ENCODE measurements at places on chromosomes 6 and 20. TPM values are rescaled to one million over a fixed set of nuclear protein-coding genes. Genes with fewer than 3 reads are reported as not detected.

ASIP gene
- not detected for total RNA-seq

KCNK16 gene
- not detected for total RNA-seq

TAGAP gene
- total RNA-seq: not detected

F13A1 gene
- total RNA-seq: not detected

TRIM40 gene
- not detected for total RNA-seq

ECT2L gene
- not detected for total RNA-seq

GLP1R gene
- not detected for total RNA-seq

MYMX gene
- not detected for total RNA-seq

BMP5 gene
- total RNA-seq: under 0.01 TPM
